Fibroblast of the conjunctiva (primary cell): ENCODE measurements at places on chromosomes 6 and 20.

DNA sequence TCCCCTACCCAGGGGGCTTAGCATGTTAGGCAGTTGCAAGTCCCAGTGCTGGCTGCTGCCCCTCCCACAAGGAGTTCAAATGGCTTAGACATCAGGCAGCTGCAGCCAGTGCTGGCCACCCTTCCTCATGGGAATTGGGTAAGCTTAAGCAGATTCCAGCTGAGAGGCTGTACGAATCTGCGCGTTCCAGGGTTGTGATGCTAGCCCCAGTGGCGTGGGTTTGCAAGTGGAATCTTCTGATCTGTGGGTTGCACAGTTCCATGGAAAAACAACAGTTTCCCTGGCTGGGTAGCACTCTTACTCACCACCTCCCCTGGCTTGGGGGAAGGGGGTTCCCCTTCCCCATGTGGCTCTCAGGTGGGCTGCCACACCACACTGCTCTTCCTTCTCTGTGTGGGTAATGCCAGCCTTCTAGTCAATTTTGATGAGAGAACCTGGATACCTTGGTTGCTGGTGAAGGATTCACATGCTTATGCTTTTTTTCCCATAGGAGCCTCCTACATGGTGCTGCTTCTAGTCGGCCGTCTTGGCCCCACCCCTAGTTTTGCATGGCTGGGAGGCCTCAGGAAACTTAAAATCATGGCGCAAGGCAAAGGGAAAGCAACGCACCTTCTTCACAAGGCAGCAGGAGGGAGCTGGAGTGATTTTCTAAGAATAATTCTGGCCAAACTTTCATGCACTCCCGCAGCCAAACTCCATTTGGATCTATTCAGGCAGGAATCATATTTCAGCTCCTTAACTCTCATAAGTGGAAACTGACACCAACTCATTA lies 13.0 kb downstream of the DYNLT2 start:
- DNase-seq, result no peak

DNA sequence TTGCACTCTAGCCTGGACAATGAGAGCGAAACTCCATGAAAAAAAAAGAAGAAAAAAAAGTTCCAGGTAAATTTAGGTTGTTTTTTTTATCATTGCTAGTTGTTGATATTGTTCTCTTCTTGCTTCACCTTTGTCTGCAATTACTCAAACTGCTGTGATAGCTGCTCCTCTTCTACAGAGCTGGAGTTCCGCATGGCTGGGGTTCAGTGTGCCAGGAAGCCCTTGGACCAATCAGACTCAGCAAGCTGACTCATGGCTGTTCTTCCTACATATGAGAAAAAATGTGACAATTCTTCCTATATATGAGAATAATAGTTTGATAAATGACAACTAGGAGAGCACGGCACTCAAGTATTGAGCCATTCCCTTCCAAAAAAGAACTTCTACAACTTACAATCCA lies 28.4 kb downstream of the DPPA5 start:
- no peak for DNase-seq

DNA sequence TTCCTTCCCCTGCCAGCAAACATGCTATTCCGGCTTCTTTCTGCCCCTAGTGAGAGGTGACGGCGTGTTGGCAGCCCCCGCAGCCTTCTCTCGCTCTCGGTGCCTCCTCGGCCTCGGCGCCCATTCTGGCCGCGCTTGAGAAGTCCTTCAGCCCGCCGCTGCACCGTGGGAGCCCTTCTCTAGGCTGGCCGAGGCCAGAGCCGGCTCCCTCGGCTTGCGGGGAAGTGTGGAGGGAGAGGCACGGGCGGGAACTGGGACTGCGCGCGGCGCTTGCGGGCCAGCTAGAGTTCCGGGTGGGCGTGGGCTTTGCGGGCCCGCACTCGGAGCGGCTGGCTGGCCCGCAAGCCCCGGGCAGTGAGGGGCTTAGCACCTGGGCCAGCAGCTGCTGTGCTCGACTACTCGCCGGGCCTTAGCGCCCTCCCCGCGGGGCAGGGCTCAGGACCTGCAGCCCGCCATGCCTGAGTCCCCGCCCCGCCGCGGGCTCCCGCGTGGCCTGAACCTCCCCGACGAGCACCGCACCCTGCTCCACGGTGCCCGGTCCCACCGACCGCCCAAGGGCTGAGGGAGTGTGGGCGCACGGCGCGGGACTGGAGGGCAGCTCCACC lies 20.0 kb upstream of the PXDC1 start:
- no peak for DNase-seq

- DNase-seq, result no peak
Measured at GRCh38 chr6:129276461-129276860, 393.5 kb downstream of the LAMA2 start.

- DNase-seq, result no peak
Measured at GRCh38 chr6:133340557-133340956, 99.4 kb downstream of the EYA4 start.

DNA sequence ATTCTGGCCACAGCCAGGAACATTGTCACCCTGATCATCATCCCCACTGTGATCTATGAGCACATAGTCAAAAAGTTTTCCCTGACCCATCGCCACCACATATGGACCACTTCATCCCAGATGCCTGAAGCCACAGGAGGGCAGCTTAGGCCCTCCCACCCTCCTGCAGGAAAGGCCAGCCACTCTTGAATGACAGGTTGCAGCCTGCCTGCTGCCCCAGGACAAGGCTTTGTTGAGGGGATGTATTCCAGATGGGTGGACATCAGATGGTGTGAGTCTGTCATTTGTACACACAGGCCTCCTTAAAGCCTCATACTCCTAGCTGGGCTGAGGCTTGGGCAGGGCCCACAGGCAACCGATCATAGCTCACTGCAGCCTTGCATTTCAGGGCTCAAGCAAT lies 30.8 kb downstream of the DPPA5 start:
- no peak for DNase-seq

GRCh38 chr6:22366214-22366613 lies 69.4 kb upstream of the PRL start:
- peak; percentile 27 for DNase-seq

DNA sequence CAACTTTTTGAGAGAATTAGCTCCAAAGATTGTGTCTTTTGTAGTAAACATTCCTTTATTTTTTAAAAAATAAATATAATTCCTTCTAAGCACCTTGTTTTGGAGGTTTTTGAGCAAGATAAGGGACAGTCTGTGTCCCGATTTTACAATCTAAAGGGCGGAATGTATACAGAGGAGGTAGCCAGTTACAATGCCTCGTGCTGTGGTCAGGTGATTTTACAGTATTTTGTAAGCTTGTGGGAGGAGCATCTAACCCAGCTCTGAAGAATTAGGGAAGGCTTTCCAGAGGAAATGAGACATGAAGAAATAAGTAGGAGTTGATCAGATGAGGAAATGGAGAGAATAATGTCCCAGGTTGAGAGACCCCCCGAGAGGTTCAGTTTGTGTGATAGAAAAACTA lies 1.3 kb downstream of the HINT3 start:
- DNase-seq, result no peak

DNA sequence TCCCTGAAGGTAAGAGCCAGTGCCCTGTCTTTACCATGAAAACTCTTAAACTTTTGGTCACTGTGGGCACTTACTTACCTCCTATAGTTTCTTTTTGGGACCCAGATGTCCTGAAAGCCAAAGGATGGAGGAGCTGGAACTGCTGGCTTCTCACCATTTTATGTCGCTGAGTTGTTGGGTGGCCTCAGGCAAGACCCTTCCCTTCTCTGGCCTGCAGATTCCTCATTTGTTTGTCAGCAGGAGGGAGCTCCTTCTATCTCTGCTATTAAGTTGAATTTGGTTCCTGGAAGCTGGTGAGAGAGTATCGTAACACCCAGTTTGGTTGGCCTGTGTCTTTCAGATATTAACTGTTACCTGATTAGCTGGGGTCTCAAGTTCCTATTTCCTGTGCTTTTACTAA lies 68.2 kb upstream of the MYL9 start:
- no peak for DNase-seq

DNA sequence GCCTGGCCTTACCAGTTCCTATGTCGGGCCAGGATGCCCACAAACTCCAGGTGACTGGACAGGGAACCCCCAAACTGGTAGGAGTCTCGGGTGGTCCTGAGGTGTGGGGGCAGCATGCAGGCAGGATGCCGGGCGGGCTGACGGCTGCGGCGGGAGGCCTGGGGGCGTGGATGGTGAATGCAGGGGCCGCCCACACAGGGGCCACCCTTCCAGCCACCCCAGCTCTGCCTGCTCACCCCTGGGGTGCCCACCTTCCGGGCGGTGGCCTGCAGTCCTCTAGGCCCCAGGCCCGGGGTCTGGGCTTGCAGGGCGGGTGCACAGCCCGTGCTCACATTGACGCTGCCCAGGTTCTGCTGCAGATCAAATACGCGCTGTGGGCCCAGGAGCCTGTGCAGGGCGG lies 8.4 kb downstream of the ADRM1 start:
- no peak for DNase-seq

- no peak for DNase-seq
Measured at GRCh38 chr20:58874469-58874868, 22.0 kb downstream of the GNAS start.

DNA sequence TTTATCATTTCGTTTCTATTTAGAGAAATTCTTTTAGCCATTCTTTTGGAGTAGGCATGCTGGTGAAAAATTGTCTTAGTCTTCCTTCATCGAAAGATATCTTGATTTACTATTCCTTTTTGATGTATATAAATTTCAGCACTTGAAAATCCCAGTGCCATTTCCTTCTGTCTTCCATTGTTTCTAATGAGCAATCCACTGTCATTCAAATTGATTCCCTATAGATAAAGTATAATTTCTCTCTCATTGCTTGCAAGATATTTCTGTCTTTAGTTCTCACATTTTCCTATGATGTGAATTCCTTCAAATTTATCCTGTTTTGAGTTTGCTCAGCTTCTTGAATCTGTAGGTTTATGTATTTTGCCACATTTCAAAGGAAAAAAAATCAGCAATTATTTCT lies 251.1 kb upstream of the CHD6 start:
- no peak for DNase-seq

DNA sequence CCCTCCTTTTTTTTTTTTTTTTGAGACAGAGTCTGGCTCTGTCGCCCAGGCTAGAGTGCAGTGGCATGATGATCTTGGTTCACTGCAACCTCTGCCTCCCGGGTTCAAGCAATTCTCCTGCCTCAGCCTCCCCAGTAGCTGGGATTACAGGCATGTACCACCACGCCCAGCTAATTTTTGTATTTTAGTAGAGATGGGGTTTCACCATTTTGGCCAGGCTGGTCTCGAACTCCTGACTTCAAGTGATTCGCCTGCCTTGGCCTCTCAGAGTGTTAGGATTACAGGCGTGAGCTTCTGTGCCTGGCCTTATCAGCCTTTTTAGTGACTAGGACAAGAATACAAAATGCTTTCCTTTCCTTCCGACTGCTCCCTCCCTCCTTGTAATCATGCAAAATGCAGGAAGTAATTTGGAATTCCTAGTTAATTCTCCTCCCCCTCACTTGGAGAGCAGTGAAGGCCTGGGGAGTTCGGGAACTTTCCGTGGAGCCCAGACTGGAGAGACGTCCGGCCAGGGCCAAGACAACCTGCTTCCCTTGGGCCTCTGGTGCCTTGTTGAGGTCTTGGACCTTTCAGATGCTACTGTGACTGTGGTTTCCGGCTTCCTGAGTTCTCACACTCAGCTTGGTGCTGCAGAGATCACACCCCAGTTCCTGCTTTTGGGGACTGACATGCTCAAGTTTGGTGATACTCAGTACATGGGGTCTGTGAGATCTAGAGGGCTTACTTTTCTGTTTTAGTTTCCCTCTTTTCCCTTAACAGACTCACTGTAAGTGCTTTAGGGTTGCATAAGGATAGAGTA lies 3.9 kb upstream of the PHF20 start:
- no peak for DNase-seq

DNA sequence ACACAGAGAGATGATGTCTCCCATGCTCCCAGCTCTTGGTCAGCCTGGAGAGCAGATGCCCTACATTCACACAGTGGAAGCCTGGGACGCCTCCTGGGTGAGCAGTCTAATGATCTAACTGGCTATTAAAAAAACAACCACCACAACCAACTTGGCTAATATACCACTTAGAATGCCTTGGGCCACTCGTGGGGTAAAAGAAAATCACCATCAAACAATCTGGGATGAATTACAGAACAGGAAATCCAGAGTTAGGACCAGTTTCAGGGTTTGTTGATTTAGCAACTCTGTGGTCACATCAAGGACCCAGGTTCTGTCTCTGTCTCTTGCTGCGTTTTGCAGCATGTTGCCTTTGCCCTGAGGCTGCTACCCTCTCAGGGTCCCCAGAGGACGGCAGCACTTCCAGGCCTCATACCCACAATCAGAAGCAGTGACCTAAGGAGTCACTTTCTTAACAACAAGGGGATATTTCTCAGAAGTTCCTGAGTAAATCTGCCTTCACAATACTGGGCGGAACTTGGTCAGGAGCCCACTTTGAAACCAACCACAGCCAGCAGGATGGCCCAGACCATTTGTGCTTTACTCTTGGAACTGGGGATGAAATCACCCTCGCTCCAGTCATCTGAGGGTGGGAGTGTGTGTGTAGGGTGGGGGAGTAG lies 118.7 kb downstream of the CLIC5 start:
- DNase-seq, result peak; percentile 62

DNA sequence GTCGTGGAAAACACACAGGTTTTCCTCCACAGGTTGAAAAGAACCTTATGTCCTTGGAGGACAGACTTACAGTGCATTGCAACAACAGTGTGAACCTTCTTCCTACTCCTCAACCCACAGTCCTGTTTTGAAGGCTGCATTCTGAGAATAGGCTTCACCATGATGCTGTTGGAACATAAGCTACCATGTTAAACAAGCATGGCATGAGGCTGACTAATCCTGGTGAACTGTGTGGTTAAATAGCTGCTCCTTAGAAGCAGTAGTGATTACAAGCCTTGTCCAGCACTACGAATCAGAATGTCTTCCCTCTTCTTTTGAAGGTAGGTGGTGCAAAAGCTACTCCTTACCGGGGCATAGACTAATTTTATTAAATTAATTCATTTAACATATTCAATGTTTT lies 368.5 kb upstream of the EPHA7 start:
- no peak for DNase-seq

- DNase-seq, result no peak
Measured at GRCh38 chr6:37667050-37667814, 30.5 kb downstream of the MDGA1 start.

- DNase-seq, result no peak
Measured at GRCh38 chr6:33241968-33242367, 29.7 kb downstream of the VPS52 start.

GRCh38 chr6:13184547-13184946 lies 143.8 kb downstream of the TBC1D7 start:
- no peak for DNase-seq
